ENCODE measurements at places on chromosomes 2 and 18. TPM values are rescaled to one million over a fixed set of nuclear protein-coding genes. Genes with fewer than 3 reads are reported as not detected.

- DNase-seq = peak; percentile 32
These were observed 17.4 kb downstream of the ASPRV1 start for GRCh38 chr2:69943843-69944525.

DNA sequence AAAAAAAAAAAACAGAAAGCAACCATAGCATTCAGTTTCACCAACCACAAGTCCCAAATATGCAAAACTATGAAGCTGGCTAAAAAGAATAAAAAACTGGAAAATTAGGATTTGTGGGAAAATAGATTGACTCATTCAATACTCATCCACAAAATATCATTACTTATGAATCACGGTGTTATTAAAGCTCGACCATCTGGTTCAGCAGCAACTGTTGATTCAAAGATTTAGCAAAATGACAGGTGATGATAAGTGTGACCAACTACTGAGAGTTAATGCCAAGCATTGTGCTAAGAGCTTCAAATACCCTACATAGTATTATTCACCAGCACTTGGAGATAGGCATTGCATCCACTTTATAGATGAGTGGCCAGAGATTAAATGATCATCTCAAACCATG lies 26.2 kb upstream of the XDH start:
- DNase-seq = no peak

- DNase-seq = no peak
These were observed 192.3 kb downstream of the PMAIP1 start for GRCh38 chr18:60092073-60092472.

The ALPI gene
- 0.09 TPM for total RNA-seq

The PDE11A gene
- 0.82 TPM for total RNA-seq

The UCN gene
- 1.4 TPM for total RNA-seq

The EML6 gene
- total RNA-seq = 3.1 TPM

The DSC2 gene
- 19.8 TPM for total RNA-seq

The MROH2A gene
- not detected for total RNA-seq

The CRYBA2 gene
- total RNA-seq = not detected
